ENCODE measurements at places on chromosomes 4 and X.

DNA sequence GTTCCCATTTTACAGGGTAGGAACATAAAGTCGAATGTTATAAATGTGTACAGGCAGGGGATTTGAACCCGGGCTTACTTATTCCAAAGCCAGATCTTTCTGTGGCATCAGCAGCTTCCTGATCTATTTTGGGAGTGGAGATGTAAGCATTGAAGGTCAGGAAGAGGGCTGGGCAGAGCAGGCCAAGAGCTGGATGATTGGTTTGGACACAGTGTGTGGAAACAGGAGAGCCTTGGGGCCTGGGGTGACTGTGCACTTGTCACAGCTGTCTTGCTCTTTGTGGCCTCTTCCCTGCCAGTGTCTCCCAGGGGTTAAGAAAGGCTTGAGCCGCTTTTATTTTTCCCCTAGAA, 127.9 kb upstream of the ENPP6 start:
- DNase-seq = no peak

GRCh38 chr4:68907788-68908700, 43.6 kb downstream of the UGT2A3 start:
- no peak for DNase-seq

DNA sequence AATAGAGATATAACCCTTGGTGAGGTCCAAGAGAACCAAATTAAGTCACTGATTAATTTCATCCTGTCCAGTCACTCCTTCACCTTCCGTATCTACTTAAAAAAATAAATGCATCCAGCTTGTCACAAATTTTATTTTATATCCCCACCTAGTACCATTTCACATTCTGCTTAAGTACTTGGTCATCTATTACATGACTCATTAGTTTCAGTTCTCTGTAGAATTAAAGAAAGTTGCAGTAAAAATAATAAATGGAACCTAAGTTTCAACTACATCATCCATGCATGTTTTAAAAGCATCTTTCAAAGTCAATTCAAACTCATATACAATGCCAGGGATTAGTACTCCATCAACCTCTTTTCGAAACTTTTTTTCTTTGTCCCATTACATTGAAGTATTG, 130.2 kb downstream of the SH2D1A start:
- no peak for DNase-seq

- DNase-seq = no peak
Measured at GRCh38 chr4:22692736-22693135, at the start of gene GBA3. TSS of gene GBA3 (plus strand) at chr4:22692937.

All from astrocyte (in vitro differentiated cells and primary cell).